ENCODE measurements at places on chromosomes 7 and 10.

- DNase-seq: peak; percentile 75
Observed at GRCh38 chr10:71569775-71570588, 149.6 kb downstream of the C10orf105 start.

DNA sequence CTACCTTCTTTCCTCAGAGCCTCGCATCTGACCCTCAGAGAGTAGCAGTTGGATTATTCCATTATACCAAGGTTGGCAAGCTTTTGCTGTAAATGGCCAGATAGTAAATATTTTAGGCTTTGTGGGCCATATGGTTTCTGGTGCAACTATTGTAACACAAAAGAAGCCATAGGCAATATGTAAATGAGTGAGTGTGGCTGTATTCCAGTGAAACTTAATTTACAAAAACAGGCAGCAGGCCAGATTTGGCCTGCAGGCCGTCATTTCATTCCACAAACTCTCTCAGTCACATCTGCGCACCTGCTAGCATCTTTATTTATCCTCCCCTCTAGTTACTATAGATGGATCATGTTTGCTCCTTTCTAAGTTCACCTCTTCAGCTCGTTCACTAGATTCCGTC lies 6.7 kb downstream of the ZNF518A start:
- DNase-seq: no peak

DNA sequence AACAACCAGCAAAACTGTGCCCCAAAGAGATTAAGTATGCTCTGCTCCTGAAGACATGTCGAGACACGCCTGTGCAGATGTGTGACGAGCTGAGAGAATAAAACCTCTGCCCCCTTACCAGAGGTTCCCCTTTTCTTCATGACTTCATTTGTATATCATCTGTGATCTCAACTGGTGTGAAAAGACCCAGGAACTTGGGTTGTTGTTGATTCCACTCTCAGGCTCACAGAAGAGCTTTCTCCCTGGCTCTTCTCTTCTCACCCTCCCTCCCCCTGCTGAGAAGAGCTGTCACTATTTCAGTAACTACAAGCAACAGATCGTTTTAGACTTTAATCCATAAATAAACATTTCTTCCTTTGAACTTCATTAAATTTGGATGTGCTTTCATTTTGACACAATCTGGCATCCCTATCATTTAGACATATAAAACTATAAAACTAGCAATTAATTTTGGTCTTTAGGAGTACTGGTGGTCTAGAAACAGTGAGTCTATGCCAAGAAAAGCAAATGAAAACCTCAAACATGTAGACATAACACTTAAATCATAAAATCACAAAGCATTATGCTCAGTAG lies 179.3 kb upstream of the FZD8 start:
- DNase-seq: no peak

- DNase-seq: no peak
Observed at GRCh38 chr10:115653473-115653872, 560.3 kb downstream of the ATRNL1 start.

DNA sequence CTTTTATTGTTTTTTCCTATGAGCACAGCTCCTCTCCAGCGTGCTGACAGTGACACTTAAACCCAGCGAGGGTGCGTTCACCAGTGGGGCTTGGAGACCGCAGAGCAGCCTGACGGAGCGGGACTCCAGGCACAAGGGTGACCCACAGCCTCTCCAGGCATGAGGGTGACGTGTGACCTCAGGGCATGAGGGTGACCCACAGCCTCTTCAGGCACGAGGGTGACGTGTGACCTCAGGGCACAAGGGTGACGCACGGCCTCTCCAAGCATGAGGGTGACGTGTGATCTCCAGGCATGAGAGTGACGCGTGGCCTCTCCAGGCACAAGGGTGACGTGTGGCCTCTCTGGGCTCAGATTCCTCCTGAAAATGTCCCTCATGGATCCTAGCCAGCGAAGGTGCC lies 164.3 kb upstream of the TCERG1L start:
- DNase-seq: no peak

DNA sequence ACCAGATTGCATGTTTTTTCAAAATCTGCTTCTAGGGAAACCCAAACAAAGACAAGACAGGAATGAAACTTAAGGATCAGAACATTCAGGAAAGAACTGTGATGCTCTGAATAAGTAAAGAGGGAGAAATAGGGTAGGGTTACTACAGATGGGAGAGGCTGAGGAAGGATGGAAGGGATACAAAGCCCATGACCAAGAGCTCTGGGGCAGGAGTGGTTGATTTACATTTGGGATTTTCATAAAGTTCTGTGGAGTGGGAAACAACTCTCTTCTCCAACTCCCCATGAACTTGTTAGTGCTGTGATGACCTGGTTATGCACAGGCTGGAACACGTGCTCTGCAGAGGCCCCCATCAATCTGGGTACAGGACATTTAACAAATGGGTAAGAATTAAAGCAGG lies 216.0 kb upstream of the KLF14 start:
- DNase-seq: no peak

DNA sequence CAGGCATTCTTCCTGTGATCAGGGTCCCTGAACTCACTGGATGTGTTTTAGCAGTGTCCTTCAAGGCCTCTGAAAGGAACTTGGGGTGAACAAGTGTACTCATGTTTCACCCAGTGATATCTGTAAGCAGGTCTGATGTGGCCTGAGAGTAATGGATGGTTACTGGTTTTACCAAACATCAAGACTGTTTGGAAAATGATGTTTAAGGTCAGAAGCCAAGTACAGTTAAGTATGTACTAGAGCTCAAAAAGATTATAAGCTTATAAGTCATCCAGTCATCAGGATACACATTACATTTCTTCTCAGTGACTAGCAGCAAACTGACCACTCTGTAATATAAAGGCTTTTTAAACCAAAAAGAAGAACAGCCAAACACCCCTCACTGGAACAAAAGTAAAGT lies 79.8 kb upstream of the PTN start:
- DNase-seq: peak; percentile 31

DNA sequence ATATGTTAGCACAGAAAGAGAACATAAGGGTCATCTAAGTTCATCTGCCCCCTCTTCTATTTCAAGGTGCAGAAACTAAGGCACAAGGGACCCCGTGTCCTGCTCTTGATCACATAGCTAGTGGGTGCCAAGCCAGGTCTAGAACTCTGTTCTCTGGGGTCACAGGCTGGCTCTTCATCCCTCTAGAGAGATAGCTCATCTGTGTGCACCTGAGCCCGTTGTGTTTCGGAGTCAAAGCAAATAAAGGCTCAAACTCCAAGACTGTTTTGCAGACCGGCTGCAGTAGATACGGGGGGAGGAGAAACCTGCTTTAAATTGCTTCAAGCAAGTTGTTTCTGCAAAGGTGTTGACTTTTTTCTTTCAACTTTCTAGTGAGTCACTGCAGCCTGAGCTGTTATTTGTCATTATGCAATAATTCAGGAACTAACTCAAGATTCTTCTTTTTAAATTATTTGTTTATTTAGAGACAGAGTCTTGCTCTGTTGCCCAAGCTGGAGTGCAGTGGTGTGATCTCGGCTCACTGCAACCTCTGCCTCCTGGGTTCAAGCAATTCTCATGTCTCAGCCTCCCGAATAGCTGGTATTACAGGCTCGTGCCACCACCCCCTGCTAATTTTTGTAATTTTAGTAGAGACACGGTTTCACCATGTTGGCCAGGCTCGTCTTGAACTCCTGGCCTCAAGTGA lies 6.5 kb downstream of the BLVRA start:
- no peak for DNase-seq

DNA sequence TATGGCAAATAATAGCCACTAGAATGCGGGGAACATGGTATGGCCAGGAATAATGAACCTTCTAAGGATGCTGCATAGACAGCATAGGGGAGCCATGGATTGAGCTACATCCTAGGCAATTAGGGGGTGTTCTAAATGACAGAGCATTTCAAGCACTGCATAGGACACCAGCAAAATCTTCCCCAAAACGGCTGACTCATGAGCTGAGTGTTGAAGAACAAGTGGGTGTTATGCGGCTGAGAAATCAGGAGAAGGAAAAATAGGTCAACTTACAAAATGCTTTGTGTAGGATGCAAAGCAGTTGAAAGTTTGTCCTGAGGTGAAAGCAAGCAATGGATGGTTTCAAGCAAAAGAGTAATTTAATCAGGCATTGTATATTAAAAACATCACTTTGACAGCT lies 1023.5 kb upstream of the C7orf33 start:
- DNase-seq: no peak

DNA sequence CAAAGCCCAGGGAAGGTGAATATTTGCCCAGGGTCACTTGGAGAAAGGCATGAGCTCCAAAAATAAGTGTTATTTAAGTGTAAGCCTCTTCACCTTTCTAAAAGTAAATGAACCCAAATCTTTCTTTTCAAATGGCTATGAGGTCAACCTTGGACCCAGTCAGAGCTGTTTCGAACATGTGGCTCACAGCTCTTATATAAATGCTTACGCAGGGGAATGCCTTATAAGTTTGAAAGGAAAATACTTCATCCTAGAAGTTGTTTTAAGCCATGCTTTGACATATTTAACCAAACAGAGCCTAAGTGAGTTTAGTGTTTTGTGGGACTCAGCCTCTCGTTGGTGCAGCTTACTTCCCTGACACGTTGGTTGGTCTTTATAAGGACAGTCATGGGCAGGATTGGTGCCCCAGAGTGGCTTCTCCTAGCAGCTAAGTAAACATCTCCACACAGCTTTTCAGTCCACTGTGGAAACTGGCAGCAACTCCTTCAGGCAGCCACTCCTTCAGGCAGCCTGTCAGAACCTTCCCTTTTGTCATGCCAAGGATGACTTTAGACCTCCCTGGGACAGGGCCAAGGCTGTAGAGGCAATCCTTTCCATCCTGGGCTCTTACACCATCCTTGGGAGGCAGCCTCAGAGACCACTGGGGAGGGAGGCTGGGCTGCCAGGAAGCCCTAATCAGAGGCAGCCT lies 43.6 kb downstream of the MINDY4 start:
- peak; percentile 14 for DNase-seq

- DNase-seq: peak; percentile 88
Observed at GRCh38 chr10:17228091-17229015, at the start of gene VIM. TSS of gene VIM (plus strand) at chr10:17228241. CDS start at chr10:17229423, 1,182 bp downstream.

- DNase-seq: no peak
Observed at GRCh38 chr7:25698451-25699113, 453.4 kb upstream of the NFE2L3 start.

- no peak for DNase-seq
Observed at GRCh38 chr10:116637830-116638229, 17.1 kb downstream of the PNLIPRP2 start.

DNA sequence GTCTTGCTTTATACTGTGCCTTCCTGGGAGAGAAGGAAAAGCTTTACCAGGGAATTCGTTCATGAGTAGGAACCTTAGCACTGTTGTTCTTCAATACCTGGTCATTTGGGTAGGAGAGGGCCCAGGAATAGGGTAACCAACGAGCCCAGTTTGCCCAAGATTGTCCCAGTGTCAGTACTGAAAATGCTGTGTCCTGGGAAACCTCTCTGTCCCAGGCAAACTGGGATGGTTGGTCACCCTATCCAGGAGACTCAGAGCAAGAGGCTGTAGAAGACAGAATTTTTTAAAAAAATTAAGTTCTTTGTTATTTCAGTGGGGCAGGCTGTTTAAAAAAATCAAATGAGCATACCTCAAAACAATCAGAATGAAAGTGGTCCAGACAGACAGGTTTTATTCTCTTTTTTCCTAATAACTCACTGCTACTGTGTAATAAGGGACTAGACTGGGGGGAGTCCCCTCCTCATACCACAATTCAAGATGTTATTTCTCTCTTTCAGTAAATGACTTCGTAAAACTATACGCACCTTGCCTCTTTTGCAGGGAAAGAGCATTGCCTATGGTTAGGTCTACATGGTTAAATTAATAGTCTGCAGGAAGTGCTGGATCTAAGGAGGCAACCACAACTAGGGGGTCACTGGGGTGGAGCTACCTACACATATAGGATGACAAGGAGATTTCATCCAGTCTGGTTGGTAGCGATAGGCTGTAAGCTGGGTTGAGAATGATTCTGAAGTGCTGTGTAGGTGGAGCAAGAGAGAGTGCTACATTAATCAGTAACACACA lies 41.1 kb upstream of the FAM133B start:
- DNase-seq: no peak

DNA sequence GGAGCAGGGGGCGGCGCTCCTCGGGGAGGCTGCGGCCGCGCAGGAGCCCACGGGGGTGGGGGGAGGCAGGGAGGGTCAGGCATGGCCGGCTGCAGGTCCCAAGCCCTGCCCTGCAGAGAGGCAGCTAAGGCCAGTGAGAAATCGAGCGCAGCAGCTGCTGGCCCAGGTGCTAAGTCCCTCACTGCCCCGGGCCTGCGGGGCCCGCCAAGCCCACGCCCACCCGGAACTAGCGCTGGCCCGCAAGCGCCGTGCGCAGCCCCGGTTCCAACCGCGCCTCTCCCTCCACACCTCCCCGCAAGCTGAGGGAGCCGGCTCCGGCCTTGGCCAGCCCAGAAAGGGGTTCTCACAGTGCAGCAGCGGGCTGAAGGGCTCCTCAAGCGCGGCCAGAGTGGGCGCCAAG lies 28.3 kb upstream of the TES start:
- no peak for DNase-seq

- DNase-seq: no peak
Observed at GRCh38 chr10:130772056-130772455, 539.5 kb downstream of the TCERG1L start.

DNA sequence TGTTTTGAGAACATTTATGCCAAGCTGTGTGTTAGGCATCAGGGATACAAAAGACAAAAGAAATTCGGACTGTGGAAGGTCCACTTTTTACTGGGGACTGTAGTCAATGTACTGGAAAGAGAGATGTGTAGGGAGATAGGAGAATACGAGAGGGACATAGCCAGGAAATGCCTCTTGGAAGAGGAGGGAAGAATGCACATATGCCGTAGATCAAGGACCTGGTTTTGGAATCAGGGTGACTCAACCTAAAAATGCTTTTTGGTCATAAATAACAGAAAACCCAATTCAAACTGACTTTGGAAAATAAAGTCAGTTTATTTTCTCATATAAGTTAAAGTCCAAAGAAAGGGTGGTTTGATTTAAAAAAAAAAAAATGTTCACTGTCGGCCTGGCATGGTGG lies 140.3 kb upstream of the TCF7L2 start:
- no peak for DNase-seq

DNA sequence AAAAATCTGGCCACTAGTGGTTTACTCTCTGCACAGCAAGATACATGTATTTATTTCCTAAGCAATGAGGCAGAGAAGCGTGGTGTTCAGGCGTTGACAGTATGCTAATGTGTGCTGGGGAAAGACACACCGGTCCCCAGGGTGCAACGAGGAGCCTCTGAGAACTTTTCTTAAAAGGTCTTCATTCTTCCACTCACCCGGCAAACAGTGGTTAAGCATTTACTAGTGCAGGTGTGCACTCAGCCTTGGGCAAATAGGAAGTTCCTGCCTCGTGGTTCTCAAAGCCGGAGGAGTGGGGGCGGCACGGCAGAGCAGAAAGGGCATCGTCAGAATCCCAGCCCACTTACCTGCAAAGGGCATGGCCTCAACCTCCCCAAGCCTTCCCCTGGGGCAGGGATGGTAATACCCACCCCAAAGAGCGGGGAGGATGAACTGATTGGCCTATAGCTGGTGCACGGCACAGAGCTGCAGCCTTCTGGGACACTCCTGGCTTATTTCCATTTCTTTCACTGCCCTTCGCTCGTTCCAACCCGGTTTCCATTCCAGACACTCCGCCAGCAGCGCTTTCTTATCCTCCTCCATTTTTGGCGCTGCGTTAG lies 184.3 kb upstream of the CTBP2 start:
- no peak for DNase-seq
